Natural killer cell treated with Interleukin-12 subunit alpha and Interleukin-12 subunit beta and Interleukin-15 and Interleukin-18, amount 100 ng/mL, for 72 hours (primary cell): ENCODE measurements at places on chromosomes 6 and 20. TPM values are rescaled to one million over a fixed set of nuclear protein-coding genes. Genes with fewer than 3 reads are reported as not detected.

DNA sequence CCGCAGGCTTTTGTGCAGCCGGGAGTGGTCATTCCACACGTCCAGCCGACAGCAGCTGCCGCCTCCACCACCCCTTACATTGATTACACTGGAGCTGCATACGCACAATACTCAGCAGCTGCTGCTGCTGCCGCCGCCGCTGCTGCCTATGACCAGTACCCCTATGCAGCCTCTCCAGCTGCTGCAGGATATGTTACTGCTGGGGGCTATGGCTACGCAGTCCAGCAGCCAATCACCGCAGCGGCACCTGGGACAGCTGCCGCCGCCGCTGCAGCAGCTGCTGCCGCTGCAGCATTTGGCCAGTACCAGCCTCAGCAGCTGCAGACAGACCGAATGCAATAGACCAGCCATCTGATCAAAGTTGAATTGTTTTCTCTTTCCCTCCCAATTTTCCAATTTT lies 10.6 kb downstream of the RBM24 start:
- no peak for DNase-seq

DNA sequence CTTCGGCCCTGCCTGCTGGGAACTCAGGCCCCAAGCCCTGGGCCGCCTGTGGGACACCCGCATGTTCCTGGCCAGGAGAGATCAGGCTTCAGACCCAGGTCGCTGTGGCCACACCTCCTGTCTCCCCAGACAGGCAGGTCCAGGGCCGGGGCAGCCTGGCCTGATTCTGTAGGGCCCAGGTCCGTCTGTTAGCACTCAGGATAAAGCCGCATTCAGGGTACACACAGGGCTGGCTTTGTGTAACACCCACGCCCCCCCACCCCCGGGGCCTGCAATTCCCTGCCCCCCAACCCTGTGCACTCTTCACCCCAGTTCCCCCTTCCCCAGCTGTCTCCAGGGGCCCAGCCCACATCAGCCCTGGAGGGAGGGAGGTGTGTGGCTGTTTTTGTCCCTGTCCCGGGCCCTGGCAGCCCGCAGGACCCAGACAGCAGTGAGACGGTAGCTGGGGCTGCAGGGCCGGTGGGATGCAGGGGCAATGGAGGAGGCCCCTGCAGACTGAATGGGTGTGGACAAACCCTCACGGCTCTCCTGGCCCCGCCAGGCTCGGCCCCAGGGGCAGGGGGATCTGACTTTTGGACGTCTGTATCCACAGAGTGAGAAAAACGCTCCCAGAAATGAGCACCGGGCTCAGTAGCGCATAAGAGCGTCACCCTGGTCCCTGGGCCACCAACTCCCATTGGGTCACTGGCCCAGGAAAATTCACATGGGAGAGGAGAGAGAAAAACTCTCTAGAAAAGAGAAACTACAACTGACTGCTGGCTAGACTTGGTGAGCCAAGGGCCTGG lies 42.4 kb upstream of the ZBP1 start:
- DNase-seq, result no peak

Gene BANF2
- total RNA-seq, result not detected

- DNase-seq, result no peak
Observed at GRCh38 chr6:47403801-47404200, 73.8 kb upstream of the CD2AP start.

DNA sequence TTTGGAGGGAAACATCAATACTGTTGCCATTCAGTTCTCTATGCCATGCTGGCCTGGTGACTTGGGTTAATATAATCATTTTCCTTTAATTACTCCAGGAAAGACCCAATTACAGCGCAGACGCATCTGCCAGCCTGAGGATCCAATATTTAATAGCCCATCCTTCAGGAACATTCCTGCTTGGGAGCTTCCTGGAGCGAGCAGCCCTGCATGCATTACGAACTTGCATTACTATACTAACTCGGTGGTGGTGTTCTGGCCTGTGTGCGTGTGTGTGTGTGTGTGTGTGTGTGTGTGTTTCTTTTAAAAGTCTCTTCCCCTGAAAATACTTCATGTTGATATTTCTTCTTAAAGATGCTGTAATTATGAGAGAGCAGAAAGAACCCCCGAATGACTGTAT lies 26.5 kb downstream of the PMEPA1 start:
- no peak for DNase-seq

DNA sequence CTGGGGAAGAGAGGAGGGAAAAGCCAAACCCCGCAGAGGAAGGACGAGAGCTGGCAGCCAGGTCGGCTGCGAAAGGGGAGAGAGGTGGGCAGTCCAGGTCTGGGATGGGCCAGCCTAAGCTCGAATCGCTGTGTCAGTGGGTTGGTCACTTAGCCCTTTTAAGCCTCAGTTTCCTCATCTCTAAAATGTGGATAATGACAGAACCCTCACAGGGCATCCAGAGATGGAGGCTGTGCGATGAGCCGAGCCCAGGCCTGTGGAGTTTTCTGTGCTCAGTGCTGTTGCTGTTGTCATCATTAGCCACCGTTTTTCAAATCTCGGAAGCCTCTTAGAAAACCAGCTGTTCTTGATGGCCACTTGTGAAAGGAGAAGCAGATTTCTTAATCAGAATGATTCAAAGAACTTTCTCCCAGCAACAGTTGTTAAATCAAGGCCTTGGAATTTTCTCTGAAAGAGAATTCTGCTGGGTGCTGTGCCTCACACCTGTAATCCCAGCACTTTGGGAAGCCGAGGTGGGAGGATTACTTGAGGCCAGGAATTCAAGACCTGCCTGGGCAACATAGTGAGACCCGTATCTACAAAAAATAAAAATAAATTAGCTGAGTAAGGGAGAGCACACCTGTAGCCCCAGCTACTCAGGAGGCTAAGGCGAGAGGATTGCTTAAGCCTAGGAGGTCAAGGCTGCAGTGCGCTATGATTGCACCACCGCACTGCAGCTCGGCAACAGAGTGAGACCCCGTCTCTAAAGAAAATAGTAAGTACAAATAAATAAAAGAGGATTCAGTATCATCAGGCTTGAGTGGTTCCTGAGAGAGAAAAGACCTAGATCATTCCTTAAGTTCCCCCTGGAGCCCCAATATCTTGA lies 46.3 kb upstream of the ENTPD6 start:
- no peak for DNase-seq

DNA sequence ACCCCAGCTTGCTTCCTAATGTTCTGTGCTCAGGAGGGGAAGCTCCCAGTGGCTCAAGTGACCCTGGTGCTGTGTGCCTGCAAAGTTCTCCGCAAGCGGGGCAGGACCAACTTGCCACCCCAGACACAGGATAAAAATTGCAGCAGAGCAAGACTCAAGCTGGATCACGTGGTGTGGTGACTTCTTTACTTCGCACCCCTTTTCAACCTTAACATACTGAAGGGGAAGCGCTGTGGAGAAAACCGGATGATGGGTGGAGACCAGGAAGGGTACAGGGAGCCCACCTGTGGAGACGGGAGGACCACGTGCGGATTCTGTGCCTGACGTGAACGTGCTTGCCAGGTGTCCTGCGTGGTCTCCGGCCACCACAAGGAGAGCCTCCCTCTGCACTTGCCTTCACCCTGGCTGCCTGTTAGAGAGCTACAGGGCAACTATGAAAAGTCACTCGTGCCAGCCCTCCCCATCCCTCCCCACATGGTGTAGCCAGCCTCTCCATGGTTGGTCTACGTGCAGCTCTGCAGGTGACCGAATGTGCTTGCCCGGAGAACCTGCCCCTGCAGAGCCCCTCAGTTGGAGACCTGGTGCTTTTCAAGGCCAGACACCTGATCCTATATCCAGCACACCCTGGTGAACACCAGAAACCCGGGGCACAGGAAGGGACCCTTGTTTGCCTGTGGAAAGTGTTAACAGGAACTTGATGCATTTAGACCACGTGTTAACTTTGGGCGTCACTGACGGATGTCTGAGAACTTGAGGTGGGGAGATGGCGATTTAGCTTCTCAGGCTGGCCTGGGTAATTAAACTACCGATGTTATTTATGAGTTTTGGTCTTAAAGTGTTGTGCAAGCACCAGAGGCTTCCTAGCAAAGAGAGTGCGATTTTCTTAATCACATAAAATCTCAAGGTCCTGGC lies 23.9 kb upstream of the DACT2 start:
- DNase-seq, result no peak

Gene ABT1
- total RNA-seq, result 29.5 TPM

DNA sequence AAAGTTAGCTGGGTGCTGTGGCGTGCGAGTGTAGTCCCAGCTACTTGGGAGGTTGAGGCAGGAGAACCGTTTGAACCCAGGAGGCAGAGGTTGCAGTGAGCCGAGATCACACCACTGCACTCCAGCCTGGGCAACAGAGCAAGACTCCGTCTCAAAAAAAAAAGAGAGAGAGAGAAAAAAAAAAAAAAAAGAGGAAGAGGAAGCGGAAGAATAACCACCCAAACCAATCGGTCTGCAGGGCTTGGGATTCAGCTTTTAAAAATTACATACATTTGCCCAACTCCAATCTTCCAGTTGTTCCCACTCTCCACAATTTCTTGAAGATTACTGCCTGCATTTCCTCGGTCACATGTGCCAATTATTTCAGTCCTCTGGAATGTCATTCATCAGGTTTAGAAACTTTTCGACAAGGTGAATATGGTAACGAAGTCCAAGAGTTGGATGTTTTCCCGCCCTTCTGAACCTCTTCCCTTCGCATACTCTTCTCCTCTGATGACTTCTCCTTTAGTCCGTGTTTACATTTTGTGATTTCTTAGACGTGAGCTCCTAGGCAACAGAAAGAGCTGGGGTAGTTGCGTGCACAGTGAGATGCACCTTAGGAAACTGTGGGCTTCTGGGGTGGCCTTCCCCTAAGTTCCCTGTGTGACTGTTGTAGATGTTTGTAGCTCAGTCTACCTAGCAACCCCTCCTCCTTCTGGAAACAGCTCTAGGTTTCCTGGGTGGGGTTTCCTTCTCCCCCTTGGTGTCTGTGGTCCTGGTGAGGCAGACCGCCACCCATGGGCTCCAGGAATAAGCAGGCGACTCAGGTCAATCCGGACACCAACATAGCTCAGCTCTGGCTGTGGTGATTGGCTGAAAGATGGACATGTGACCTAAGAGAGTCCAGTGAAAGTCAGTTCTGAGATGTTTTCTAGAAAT lies 63.0 kb upstream of the NCOA3 start:
- no peak for DNase-seq

DNA sequence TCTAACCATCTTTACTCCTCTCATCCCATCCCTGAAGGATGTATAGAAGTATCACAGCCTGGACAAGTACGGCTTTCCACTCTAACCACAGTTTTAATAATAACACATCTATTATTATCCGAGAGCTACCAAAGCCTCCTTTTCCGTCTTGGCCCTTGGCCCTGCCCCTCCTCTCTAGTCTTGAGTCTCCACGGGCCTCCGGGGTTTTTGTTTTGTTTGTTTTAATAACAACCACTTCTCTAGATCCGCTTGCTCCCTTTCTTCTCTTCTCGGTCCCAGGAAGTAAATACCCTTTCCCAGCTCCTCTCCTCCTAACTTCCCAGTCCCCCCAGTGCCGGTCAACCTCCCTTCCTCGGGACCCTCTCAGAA lies 661 bp downstream of the LCA5 start:
- DNase-seq, result no peak

DNA sequence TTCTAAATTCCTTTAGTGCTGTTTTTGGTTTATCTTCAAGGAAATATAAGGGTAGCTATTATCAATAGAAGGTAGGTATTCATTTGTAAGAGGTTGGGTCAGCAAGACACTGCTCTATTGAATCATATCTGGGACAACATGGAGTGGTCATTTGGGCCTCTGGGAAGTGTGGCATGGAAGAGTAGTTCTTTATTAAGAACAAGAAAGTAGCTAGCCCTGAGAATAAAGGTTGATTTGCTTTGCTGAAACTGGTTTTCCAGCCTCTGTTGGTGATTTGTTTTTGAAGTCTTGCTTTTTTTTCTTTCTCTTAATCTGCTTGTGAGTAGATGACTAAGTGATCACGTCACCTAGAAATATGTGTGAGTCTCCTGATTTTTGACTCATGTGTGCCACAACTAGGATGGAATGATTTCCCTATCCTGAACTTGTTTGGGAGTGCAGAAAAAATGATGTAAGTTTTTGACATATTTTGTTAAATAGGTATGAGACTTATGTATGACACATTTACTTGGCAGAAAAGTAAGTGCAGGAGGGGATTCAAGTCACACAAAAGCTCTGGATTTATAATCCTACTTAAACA lies 381.8 kb downstream of the CENPW start:
- DNase-seq, result no peak

GRCh38 chr6:43773980-43774775 lies 4.2 kb downstream of the VEGFA start:
- DNase-seq, result no peak

- DNase-seq, result no peak
Observed at GRCh38 chr6:139754898-139755775, 380.7 kb upstream of the CITED2 start.

GRCh38 chr6:92967362-92967761 lies 452.0 kb downstream of the EPHA7 start:
- DNase-seq, result no peak

GRCh38 chr20:34979366-34980153 lies 23.9 kb downstream of the MYH7B start:
- peak; percentile 55 for DNase-seq

Gene C20orf96
- total RNA-seq, result 6.2 TPM

DNA sequence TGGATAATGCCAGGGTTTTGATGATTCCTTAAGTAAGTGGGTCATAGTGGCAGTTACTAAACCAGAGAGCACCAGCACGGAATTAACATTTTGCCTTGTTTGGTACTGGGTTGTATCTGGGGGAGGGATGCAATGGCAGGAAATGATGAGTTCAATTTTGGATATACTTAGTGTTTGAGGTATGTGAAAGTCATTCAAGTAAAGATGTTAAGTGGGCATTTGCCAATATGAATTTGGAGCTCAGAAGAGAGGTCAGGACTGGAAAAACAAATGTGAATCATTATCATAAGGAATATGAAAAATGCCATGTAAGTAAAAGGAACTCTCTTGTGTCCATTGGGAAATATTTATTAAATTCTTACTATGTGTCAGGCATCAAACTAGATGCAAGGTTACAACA lies 6.2 kb downstream of the PXT1 start:
- DNase-seq, result no peak

Gene LRP11
- 2.9 TPM for total RNA-seq

Gene MUC22
- total RNA-seq, result not detected

DNA sequence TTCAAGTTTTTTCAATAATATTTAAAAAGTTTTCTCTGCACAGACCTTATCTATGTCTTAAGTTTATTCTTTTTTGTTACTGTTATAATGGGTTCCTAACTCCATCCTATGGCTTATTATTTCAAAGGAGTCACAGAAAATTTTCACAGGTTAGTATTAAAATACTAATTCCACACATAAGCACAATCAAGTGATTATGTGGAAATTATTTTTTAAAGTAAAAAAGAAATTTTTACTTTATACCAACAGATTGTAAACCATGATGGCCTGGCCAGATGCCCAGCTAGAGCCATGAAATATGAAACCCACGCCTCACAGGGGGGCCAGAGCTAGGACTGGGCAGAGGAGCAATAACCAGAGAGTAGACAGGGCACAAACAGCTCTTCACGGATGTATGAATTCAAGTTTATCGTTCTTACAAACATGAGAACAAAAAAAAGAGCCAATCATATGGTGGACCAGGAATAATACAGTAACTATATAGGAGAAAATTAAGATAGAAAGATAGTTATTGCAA lies 34.0 kb downstream of the NUDT3 start:
- DNase-seq, result no peak

GRCh38 chr20:41387444-41387851 lies 20.8 kb upstream of the EMILIN3 start:
- DNase-seq, result no peak
